ENCODE measurements at places on chromosomes 7 and 10.
A peak's percentile ranks its signal among the peaks of the same experiment; 100 is the strongest.

DNA sequence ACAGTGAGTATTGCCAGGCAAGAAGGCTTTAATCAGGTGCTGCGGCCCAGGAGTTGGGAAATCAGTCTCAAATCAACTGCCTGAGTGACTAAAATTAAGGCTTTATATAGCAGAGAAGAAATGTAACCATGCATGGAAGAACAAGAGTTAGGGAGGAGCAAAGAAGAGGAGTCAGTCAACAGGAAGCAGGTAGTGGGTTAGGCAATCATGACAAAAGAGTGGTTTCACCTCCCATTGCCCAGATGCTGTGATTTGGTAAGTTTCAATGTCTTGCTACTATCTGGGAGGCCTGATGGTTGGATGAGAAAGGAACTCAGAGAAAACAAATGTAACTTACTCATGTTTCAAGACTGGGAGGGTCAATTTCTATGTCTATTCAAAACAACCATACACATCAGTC, 998.3 kb downstream of the GATA3 start:
- no peak for DNase-seq

- DNase-seq = no peak
These were observed 10.4 kb upstream of the CALML3 start for GRCh38 chr10:5514226-5514850.

DNA sequence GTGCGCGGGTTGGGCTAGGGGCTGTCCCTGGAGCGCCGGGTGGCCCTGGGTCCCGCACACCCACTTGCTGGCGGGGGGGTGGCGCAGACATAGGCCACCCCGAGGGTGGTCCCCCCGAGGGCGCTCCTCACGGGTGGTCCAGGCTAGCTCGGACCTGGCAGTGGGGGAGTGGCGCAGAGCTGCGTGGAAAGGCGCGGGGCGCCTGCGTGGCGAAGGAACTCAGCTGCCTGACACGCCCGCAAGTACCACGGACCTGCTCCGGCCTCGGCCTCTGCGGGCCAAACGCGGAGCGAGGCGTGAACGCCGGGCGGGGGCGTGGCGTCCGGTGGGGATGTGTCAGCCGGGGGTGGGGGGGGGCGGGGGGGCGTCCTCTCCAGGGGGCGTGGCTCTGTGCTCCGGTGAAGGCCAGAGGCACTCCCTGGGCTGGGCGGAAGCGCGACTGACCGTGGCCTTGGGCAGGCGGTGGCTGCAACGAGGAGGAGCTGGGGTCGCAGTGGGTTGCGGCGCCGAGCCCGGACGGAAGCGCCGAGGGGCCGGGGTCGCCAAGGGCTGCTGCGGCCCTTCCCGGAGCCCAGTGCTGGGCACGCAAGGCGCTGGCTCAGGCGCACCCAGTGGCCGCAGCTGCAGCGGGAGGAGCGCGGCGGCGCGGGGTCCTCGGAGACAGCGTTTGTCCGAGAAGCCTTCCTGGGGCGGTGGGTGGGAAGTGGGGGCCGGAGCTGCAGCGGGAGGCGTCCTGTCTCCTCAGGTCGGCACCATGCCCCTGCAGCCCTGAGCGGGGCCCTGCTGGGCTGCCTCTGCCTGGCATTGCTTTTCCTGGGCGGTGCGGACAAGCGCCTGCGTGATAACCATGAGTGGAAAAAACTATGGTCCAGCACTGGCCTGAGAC, 58.9 kb upstream of the NUPR2 start:
- DNase-seq = no peak

GRCh38 chr10:101062232-101063049, 652 bp downstream of the KAZALD1 start:
- DNase-seq = peak; percentile 42

GRCh38 chr10:77821036-77821435, 105.5 kb downstream of the DLG5 start:
- DNase-seq = no peak

DNA sequence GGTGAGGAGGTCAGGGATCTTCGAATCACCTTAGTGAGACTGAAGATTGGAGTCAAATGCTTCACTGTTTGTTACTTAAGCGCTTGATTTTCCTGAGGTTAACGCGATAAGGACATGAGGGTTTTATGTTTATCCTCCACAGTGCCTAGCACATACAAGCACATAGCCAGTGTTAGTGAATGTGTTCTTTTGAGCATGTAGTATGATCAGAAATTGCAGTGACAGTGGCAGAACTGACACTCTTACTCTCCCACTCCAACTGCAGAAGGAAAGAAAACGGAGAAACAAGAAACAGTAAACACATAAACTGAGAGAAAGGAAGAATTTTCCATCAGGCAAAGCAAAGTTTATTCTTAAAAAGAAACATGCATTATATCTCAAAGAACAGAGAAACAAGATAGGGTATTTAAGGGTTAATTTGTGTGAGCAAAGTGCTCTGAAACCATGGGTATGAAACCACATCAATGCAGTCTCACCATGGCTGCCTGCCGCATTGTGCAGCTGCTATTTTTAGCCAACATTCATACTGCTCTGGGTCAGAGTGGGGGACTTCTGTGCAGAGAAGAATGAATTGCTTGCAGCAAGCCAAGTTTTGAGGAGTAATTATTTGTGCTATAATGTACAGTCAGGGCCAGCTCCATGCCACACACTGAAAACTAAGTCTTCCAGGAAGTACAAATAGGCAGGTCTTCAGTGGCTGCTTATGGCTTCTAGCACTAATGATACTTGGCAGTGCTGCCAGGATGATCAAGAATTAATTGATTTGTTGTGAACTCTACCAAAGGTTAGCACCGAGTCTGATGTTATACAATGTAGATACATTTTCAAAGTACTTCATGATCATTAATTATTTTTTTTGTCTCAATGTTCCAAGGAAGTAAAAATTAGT, 152.0 kb downstream of the MACC1 start:
- DNase-seq = peak; percentile 49

DNA sequence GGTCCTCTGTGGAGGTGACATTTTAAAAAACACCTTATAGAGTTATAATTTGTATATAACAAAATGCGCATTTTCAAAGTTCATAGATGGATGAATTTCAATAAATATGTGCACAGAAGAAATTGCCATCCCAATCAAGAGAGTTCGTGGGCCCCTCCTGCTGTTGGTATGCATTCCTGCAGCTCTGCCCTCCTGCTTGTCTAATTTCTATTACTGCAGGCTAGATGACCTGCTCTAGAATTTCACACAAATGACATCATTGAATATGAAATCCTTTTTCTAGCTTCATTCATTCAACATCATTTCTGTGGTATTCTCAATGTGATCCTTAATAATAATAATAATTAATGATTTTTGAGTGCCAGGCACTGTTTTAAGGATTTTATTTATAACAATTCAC, 348.2 kb downstream of the SDK1 start:
- DNase-seq = peak; percentile 16

- DNase-seq = no peak
These were observed 473.1 kb upstream of the PODXL start for GRCh38 chr7:132029369-132030085.

GRCh38 chr10:125000366-125001312, 58.7 kb downstream of the ZRANB1 start:
- no peak for DNase-seq

- DNase-seq = no peak
These were observed 171.6 kb upstream of the MKI67 start for GRCh38 chr10:128297709-128298378.

DNA sequence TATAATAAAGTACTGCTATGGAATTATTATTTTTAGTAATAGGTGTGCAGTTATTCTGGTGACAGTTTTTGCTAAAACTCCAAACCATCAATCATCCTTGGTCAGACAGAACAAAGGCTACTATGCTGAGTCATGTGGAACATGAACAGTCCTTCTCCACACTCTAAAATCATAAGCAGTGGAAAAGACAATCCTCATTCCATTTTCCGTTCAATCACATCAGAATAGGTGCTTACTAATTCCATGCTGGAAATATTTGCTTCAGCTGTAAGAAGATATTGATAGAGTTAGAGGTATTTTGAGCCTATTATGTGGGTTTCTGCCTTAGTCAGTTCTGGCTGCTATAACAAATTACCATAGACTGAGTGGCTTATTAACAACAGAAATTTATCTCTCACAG, 82.9 kb downstream of the FAM13C start:
- DNase-seq = no peak

GRCh38 chr10:113961182-113962031, 82.3 kb upstream of the ADRB1 start:
- no peak for DNase-seq

- DNase-seq = no peak
These were observed 458.8 kb upstream of the ZMIZ1 start for GRCh38 chr10:78609976-78610375.

- peak; percentile 33 for DNase-seq
These were observed 90.8 kb downstream of the NRF1 start for GRCh38 chr7:129702316-129702715.

- DNase-seq = no peak
These were observed 151.0 kb upstream of the NEBL start for GRCh38 chr10:21048068-21048467.

DNA sequence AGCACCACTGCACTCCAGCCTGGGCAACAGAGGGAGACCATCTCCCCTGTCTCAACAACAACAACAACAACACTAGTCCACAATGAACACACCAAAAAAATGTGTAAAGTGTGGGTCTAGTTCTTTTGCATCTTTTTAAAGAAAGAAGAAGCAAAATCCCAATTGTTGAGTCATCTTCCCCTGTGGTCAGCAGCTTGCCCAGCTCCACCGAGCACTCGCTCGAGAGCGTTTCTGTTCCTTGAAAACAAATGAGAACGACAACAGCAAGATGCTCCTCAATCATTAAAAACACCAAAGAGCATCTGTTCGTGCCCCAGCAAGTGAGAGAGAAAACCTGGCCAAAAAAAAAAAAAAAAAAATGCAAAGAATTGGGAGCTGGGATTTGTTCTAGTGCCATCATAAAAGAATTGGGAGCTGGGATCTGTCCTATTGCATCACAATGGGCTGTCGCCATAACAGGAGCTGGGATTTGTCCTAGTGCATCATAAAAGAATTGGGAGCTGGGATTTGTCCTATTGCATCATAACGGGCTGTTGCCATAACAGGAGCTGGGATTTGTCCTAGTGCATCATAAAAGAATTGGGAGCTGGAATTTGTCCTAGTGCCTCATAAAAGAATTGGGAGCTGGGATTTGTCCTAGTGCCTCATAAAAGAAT, 118.1 kb downstream of the PTPRN2 start:
- DNase-seq = no peak

GRCh38 chr7:51316262-51316665, 345 bp downstream of the COBL start:
- no peak for DNase-seq

DNA sequence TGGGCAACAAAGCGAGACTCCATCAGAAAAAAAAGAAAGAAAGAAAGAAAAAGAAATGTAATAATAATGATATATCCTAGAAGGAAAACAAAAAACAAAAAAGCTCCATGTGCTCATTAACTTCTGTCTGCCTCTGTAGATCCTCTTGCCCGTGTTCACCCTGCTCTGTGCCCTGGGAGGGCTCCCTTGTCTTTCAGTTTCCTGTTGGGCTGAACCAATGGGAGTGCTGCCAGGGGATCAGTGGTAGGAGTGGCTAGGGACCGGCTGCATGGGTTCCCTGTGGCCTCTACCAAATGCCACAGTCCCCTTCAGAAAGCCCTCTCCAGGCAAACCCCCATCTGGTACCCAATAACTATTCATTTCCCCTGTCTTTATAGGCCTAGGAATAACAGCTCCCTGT, 51.8 kb upstream of the PARD3 start:
- no peak for DNase-seq

- no peak for DNase-seq
These were observed 226.1 kb downstream of the GLRX3 start for GRCh38 chr10:130362308-130362761.

- peak; percentile 71 for DNase-seq
These were observed 10.1 kb downstream of the AVPI1 start for GRCh38 chr10:97676770-97677581.

GRCh38 chr7:6271694-6272440, 557 bp downstream of the CYTH3 start:
- no peak for DNase-seq

DNA sequence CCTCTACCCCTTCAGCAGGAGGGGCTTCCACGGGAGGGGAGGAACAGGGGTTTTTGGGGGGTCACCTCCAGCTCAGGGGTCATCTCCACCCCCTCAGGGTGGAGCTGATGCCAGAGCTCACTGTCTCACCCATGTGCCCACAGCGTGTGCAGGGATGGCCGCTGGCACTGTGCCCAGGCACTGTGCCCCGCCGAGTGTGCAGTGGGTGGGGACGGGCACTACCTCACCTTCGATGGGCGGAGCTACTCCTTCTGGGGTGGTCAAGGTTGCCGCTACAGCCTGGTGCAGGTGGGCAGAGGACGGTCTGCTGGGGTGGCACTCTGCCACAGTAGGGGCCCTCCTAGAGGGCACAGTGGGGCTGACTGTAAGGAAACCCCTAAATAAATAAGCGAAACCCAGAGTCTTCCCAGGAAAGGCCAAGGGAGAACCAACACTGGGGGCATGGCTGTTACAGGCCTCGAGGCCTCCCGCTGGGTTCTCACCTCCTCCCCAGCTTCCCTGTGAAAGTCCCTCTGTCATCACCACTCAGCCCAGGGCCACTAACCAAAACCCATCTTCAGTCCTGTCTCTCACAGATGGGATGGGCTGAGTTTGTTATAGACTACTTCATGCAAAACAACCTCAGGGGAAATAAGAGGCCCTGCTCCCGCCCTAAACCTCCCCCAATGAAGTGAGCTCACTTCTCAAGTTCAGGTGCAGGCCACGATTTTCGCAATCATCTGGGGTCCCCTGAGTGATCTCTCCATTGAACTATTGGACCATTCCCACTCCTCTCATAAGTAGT, 7.4 kb upstream of the ZNF467 start:
- no peak for DNase-seq

DNA sequence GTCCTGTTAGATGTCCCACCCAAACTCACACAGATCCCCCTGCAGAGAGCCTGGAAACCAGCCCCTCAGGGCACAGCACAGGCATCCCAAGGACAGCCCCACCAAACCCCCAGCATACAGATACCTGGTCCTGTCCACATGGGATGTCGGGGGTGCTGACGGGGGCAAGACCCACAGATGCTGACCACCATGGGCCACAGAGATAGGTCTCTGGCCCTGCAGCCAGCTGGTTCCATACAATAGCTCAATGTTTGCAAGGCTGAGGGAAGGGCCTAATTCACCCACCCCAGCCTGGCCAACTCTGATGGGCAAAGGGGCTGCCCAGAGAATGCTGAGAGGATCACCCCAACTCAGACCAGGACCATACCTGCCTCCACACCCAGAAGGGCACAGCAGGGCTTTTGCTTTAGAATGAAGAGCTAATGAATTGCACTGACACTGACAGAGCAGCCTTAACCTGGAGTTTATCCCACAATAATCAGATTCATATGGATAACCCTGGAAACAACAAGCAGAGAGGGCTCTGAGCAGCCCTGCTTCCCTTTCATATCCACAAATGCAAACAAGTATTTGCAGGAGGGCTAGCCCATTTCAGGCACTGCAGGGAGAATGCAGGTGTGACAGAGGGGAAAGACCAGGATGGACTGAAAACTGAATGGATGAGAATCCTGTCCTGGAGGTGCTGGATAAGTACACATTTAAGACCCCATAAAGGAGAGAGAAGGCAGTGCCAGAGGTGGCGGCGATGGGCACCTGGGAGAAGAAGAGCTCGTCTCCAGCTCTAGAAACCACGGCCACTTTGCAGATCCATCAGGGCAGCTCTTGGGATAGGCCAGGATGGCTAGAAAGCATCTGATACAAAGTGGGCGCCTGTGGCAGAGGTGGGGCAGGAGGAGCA, 126.7 kb downstream of the TNS3 start:
- DNase-seq = no peak
